ENCODE measurements at places on chromosomes 3 and 15.
A peak's percentile ranks its signal among the peaks of the same experiment; 100 is the strongest.

DNA sequence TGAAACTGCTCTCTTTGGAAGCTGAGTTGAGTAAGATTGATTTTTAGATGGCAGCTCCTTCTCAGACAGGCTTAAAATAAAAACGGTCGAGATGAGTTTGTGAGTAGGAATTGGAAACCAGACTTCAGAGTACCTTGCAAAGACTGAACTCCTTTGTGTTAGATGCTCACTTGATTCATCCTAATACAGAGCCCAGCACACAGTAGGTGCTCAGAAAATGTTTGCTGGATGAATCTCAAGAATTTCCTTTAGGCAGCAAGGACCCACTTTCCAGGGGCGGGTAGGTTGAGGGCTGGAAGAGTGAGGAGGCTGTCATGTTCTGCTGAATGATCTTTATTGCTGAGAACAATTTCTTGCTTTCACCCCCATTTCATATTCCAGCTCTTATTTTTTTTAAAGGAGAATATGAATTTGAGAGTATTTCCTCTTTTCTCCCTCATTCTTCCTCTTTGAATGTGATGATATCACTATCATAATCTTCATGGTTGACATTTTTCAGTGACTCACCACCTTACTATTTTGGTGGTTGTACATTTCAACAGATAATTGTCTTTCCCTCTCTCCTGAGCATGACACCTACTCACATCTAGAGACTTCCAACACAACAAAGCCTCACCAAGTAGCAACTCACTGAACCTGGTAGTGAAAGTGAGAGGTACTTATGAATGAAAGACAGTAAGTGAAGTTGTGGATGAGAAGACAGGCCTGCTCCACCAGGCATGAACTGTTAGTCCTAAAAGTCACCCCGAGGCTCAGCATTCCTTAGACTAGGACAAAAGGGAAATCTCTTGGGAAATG, 113.3 kb downstream of the PDCD6IP start:
- DNase-seq: no peak

- DNase-seq: no peak
Measured at GRCh38 chr3:1056744-1057143, 36.1 kb upstream of the CNTN6 start.

DNA sequence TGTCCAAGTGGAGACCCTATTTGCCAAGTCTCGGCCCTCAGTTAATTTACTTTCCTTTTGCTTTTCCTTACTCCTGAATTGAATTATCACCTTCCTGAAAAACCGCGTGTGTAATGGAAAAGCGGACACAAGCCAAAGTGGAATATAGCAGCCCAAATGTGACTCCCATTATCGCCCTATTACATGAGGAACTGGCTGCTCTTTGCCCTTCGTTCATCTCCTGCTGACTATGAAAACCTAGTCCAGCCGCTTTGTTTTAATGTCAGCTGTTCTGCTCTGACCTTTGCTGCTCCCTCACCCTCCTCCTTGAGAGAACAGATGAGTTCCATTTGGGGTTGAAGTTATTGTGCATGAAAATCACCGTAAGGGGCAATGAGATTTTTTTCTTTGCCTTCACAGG, 632.7 kb upstream of the SUCLG2 start:
- DNase-seq: no peak

GRCh38 chr3:142875583-142876207, 13.2 kb downstream of the PCOLCE2 start:
- no peak for DNase-seq

DNA sequence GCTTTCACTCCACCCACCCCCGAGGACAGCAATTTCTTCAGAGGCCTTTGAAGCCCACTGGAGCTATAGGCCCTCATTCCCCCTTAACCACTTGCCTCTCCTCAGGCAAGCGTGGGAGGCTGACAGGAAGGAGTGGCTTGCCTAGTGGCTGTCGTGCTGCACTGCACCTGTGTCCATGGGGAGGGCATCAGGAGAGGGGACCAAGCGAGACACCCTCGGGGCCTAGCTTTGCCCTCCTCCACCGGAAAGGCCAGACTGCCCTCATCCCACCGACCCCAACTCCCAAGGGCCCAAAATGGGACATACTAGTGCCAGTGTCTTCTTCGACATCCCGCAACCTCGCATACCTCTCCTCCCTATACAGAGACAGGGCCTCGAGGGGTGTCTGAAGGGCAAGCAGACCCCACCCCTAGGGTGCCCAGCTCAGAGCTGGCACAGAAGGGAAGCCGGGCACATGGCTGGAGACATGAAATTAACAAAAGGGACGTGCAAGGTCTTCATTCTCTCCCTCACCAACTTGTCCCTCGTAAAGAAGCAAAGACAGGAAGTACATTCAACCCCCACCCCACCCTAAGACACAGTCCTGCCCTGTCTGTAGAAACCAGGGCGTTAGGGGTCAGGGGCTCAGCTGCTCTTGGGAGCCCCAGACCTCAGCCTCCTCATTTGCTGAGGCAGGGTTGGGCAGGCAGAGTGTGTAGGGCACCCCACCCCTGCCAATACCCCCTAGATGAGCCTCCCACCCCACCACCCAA, 24.3 kb downstream of the VIPR1 start:
- DNase-seq: no peak

DNA sequence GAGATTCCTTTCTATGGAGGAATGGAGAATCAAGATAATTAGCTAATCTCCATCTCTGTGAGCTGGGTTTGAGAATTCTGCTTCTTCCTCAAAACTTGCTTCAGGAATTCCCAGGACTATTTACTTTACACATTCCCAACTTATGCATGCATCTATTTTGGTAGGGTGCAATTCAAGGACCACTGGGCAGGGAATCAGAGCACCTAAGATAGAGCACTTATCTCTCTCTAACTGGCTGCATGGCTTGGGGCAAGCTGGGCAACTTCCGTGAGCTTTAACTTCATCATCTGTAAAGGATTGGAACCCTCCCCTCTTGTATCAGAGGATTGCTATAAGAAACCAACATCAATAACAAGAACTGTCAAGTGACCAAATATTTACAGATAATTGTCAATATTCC, 160.2 kb downstream of the PDCD6IP start:
- no peak for DNase-seq

- no peak for DNase-seq
Measured at GRCh38 chr15:47135267-47135666, 582.0 kb upstream of the SEMA6D start.

DNA sequence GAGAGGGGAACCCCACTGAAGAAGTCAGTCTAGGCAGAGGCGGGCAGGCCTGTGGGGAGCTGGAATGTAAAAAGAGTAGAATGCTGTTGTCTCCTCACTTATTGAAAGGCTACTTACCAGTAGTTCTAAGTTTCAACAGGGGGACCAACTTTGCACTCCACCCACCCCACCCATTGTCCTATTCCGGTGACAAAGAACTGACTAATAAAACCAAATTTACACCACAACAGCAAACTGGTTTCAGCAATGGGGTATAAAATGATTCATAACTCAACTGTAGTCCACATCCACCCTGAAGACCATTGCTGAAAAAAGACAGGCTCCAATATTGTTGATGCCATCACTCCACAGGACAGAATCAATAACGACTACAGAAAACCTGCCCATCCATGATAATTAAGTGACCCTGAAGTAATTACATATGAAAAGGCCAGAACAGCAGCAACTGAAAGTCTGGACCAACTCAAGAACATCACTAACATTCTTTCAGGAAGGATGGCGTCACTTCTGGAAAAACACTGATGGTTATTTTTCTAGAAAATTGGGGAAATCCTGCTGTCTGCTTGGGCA, 80.2 kb downstream of the ABI3BP start:
- DNase-seq: no peak

- peak; percentile 82 for DNase-seq
Measured at GRCh38 chr3:131794766-131795388, 239.9 kb downstream of the CPNE4 start.

DNA sequence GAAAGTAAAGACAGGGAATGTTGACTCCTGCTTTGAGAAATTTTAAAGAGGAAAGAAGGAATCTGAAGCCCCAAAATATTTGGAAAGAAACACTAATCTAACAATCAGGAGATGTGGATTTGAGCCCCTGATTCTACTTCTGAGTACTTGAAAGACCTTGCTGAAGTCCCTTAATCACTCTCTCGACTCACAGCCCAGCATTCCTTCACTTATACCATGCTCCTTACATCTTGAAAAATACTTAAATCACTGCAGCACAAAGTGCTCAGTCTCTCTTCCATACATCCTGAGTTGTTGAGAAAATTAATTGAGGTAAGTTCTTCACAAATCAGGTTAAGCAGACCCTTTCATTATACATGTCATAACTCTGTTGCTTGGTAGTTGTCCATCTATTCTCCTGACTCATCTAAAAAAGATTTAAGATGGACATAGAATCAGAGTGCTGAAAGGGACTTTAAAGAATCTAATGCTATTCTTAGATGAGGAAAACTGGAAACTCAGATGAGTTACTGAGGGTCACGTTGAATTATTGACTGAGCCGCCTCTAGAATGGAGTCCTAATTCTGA, 72.8 kb upstream of the THSD4 start:
- no peak for DNase-seq

- DNase-seq: no peak
Measured at GRCh38 chr3:7812490-7812889, 689.1 kb upstream of the LMCD1 start.

GRCh38 chr3:41418961-41419691, 219.8 kb downstream of the CTNNB1 start:
- DNase-seq: no peak

- no peak for DNase-seq
Measured at GRCh38 chr3:23565041-23565775, 240.5 kb upstream of the UBE2E1 start.

DNA sequence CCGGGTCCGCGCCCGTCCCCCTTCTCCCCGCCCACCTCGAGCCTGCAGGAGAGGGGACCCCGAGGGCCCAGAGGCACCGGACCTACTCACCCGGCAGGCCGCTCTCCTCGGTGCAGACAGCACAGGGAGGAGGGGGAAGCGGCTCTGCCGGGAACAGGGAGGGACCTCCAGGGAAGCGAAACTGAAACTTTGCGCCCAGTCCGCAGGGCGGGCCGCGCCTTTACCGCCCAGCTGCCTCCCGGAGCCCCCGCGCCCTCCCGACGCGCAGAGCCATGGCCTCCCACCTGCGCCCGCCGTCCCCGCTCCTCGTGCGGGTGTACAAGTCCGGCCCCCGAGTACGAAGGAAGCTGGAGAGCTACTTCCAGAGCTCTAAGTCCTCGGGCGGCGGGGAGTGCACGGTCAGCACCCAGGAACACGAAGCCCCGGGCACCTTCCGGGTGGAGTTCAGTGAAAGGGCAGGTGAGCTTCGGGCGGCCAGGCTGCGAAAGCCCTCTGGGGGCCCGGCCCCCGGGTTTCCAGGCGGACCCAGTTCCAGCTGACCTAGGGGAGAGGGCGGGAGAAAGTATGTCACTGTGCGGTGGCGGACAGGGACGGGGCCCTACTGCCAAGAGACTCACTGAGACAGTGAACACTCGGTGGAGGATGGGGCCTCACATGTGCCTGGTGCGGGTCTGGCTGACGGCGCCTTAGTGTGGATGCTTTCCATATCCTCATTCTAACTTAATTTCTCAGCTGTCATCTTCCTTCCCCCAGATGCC, at the start of the genes DTX3L and PARP9:
Gene DTX3L, plus strand, starts transcription at position 184 of the 758 bp plus-strand sequence. Its CDS starts 89 bp downstream, at position 273.
Gene PARP9, minus strand, starts transcription at position 146 of the 758 bp plus-strand sequence. CDS start 4,680 bp downstream, outside the sequence.
- peak; percentile 91 for DNase-seq

- DNase-seq: no peak
Measured at GRCh38 chr3:116240261-116240660, 205.0 kb downstream of the LSAMP start.

- no peak for DNase-seq
Measured at GRCh38 chr3:106092792-106093191, 224.0 kb upstream of the CBLB start.

- peak; percentile 27 for DNase-seq
Measured at GRCh38 chr15:67083135-67083762, 17.8 kb downstream of the SMAD3 start.

DNA sequence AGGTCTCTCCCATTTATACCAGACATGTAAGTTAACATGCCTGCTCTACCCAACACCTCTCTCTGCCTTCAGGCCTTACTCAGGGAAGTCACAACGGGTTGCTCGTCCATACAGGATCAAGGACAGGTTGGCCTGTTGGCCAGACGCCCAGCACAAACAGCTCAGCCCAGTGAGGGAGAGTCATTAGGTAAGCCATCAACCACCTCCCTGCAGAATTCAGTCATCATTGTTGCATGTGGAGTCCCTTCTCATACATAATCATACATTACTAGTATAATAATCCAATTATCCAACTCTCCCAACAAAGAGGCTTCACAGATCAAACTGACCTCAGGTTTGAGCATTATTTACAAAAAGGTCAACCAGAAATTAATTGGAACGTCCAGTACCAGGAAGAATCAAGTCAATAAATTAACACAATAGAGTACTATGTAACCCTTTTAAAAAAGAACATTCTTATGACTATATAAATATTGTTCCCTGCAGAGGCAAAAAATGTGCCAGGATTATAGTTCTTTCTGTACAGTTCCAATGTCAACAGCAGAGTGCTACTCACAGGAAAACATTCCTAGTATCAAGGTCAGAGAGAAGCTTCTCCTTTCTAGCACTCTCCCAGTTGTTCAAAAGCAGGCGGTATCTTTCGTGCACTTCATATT, 33.2 kb downstream of the HOMER2 start:
- no peak for DNase-seq

GRCh38 chr3:120469882-120470301, 19.1 kb upstream of the FSTL1 start:
- no peak for DNase-seq

- no peak for DNase-seq
Measured at GRCh38 chr3:121994551-121994950, 27.5 kb downstream of the ILDR1 start.

GRCh38 chr3:48268381-48268935, 27.6 kb downstream of the ZNF589 start:
- no peak for DNase-seq

- no peak for DNase-seq
Measured at GRCh38 chr15:86830304-86830703, 750.6 kb downstream of the AGBL1 start.

DNA sequence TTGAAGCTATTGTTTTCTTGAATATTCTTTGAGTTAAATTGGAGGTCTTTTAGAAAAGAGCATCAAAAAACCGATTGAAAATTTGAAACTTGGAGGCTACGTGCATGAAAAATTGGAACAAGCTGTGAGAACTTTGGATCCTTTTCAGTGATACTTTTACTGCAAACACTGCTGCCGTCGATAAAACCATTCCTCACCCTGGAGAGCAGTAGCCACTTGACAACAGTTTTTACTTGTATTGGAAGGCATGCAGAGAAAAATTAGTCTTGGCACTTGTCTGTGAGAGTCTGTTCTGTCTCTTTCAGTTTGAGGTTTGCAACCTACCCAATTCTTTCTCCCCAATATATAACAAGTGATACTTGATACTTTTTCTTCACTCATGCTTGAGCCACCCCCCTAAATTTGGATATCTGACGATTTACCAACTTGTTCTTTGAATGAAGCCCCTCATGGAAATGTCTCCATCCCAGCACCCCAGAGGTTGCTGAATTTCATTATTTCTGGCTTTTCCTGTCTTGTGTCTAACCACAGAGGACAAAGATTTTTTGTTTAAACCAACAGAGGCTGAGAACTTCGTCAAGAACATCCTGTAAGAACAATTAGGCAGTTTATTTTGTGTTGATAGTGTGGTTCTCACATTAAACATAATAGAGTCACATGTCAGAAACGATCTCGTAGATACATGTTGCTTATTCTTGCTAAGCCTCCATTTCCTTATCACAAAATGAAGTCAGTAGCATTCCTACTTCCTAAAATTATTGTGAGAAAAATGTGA, 307.3 kb upstream of the PLSCR5 start:
- DNase-seq: no peak
